ENCODE measurements at places on chromosomes 7 and 10.

- peak; percentile 48 for DNase-seq
Measured at GRCh38 chr7:33807779-33808482, 97.4 kb upstream of the BMPER start.

- no peak for DNase-seq
Measured at GRCh38 chr10:35986756-35987502, 344.8 kb upstream of the FZD8 start.

- no peak for DNase-seq
Measured at GRCh38 chr7:125391921-125392320, 462.3 kb upstream of the POT1 start.

DNA sequence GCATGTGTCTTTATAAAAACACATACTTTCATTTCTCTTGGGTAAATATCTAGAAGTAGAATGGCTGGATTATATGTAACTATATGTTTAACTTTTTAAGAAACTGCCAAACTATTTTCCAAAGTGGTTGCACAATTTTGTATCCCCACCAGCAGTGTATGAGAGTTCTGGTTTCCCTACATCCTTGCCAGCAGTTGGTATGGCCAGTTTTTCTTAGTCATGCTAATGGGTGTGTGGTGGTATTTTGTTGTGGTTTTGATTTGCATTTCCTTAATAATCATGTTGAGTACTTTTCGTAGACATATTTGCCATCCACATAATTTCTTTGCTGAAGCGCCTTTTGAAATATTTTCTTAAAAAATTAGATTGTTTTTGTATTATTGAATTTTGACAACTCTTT is 60.3 kb downstream of the NEUROG3 start:
- no peak for DNase-seq

DNA sequence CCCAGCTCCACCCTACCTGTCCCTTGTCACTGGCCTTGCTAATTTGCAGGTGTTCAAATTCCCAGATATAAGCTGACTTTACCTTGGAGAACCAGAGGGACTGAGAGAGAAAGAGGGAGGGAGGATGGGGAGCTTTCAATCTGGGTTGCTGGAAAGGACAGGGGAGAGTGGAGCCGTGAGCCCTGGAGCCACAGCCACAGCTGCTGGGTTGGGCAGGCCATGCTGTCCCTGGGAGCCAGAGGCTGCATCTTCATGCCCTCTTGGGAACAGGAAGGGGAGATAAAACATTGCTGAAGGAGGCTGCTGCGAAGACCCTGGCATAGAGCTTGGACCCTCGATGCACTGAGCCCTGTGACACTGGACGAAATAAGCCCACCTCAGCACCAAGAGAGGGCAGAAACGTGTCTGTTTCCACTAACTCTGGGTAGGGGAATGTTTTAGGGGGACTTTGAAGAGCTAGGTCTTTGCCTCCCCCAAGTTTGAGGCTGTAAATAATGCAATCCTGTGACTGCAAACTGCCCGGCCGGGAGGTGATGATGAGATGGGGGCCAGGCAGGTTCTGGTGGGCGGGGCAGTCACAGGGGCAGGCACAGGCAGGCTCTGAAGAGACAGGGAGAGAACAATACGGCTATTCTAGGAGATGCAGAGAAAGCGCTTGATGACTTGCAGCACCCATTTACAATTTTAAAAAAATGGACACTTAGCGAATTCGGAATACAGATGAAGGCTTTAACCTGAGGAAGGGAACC is 5.8 kb upstream of the JAKMIP3 start:
- no peak for DNase-seq

DNA sequence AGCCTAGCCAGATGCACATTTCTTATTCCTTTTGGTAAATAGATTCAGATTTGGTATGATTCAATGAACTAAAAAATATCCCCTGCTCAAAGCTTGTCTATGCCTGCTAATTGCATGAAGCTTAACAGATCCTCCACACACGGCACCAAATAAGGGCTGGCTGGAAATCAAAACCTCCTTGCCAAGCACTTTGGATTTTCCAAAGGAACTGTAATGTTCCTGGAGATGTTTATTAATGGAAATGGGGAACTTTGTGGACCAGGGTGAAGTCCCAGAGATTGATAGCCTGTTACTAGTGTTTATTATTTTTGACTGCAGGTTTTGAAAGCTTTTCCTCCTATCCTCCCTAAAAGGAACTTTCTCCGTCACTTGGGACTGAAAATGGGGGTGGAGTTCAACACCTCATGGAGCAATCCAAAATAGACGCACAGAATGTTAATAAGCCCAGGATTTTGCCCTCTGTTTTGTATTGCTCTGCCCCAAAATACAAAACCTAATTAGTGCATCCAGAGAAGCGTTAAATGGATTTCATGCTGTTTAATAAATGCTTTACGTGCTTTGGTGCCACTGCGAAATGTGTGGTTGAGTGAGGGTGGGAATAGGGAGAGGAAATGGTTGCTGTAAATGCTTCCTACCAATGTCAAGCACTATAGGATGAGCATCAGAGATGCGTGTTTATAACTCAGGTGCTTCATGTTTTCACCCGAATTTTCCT is 1027.7 kb downstream of the LRMDA start:
- DNase-seq: no peak

DNA sequence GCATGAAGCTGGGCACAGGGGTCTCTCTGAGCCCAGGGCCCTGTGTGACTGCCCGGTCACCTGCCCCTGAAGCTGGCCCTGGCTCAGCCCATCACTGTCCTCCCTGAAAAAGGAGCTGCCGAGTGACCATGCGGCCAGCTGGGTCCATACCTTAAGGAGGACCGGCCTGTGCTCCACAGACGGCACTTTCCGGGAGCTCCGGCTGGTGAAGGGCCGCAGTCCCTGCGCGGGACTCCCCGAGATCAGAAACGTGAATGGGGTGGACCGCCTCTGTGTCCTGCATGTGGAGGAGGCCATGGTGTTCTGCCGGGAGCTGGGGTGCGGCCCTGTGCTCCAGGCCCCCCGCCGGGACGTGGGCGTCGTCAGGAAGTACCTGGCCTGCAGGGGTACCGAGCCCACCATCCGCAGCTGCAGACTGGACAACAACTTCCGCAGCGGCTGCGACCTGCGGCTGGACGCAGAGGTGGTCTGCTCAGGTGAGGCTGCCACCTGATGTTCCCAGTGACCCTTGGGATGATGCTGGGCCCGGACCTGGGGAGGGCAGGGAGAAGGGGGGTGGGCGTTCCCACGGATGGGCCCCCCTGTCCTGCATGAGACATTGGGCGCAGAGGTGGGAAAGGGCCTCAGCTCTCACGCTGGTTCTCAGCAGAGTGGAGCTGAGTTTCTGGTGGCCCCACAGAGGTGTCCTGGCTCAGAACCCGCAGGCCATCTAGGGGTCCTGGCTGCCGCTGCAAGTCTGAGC is 3.5 kb downstream of the SCART1 start:
- DNase-seq: no peak
